Ascending aorta (tissue), 2 donors: ENCODE measurements at places on chromosomes 12 and 14. TPM values are rescaled to one million over a fixed set of nuclear protein-coding genes. Genes with fewer than 3 reads are reported as not detected.

DNA sequence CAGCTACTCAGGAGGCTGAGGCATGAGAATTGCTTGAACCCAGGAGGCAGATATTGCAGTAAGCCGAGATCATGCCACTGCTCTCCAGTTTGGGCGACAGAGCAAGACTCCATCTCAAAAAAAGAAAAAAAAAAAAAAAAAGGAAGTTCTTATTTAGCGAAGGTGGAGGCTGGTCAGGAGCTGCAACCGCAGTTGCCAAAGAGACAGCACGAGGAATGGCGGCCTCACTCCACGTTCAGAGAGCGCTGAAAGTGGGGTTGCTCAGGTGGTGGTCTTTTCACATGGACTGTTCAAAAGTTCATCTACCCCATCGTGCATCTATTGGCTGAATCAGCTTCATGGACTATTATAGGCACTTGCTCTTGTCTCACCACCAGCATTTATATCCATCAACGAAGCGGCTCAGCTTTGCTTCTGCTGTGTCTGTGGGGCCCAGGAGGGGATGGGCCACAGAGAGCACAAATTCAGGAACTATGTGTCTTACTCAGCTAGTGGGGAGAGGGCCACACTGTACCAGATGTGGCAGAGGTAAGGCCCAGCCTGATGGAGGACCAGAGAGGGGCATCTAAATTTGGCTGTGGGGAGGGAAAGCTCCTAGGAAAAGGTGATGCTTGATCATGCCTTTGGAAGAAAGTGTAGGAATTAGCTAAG is 27.3 kb downstream of the SLC25A47 start:
- DNase-seq = no peak

- DNase-seq = no peak
Observed at GRCh38 chr12:94227066-94227465, 78.7 kb downstream of the PLXNC1 start.

RNASE1 gene
- total RNA-seq = 515 TPM

DNA sequence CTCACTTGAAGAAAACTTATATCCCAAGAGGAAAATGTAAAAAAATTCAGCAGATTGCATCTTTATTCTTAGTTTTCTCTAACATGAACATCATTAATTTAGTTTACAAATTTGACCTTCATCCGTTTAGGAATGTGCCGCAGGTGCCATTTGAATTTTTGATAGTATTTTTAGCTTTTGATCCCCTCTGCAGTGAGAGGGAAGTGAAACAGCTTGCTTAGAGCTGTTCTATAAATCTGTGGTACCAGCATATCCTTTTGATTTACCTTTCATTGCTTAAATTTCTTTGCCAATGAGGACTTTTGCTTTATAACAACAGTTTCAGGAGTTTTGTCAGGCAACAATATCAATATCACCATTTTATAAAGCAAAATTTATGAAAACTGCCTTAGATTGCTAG is 32.7 kb downstream of the DUSP6 start:
- DNase-seq = no peak

DNA sequence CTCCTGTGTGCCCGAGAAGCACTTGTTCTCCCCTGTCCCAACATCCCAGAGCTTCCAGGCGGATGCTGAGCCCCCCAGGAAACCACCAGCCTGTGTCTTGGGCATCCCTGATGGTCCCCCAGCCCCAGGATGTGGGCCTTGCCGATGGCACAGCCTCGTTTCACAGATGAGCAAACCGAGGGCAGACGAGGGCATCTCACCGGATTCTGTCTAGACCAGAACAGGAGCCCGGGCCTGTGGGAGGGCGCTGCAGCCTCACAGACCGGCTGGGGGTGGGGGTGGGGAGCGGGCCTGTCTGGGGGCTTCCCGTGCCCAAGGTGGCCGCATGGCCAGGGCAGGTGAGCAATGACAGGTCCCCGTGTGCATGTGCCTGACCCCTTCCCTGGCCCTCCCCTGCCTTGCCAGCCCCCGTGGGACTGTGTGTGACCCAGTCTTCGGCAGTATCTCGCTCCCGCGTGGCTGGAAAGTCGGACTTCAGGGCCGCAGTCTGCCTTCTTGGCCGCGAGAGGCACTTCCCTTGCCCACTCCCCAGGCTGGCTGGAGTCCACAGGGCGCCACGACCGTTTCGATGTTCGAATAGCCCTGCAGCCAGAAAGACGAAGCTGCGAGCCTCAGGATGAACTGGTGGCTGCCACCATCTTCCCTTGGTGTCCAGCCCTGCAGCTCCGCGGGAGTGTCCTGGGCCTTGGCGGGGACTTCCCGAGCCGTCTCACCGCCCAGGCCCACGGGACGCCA is 8.9 kb downstream of the RFLNA start:
- DNase-seq = no peak

ANKRD33 gene
- not detected for total RNA-seq

- no peak for DNase-seq
Observed at GRCh38 chr14:58864751-58865513, 227.2 kb downstream of the DACT1 start.

DNA sequence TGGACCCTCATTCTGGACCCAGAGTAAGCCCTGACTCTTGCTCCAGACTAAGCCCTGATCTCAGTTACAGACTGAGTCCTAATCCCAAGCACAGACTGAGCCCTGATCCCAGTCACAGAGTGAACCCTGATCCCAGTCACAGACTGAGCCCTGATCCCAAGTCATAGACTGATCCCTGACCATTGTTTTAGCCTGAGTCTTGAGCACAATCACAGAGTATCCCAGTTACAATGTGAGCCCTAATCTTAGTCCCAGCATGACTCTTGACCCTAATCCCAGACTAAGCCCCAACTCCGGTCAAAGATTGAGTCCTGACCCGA is 240.6 kb downstream of the RBM19 start:
- no peak for DNase-seq

KRT6C gene
- not detected for total RNA-seq

DNA sequence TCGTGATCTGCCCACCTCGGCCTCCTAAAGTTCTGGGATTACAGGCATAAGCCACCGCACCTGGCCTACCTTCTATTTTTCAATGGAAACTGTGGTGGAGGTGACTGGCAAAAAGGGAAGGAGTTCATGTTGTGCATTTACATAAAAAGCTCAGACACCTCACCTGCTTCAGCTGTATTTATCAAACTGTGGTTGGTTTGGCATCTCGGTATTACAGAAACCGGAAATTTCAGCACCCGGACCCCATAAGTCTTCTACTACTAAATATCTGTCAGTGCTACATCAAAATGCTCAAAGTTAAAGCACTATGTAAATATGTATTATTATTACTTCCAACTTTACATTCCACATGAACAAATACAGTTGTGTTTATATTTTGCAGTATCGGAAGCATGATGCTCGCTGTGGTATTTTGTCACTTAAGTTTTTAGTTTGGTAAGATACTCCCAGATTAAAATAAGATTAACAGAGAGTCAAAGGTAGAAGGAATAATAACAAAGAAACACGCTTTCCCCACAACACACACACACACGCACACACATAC is 95.4 kb downstream of the ITPR2 start:
- no peak for DNase-seq

LTBP2 gene
- total RNA-seq = 383 TPM

KRT6B gene
- total RNA-seq = 0.32 TPM

GRCh38 chr12:7645395-7646177 is 20.1 kb downstream of the APOBEC1 start:
- no peak for DNase-seq

GRCh38 chr12:26845057-26845666 is 12.2 kb upstream of the ITPR2 start:
- peak; percentile 74 for DNase-seq

- no peak for DNase-seq
Observed at GRCh38 chr12:123167329-123167728, 16.4 kb upstream of the PITPNM2 start.

ADAM21 gene
- total RNA-seq = 0.11 TPM

GRCh38 chr12:86597431-86597830 is 341.2 kb upstream of the MGAT4C start:
- DNase-seq = no peak
